ENCODE measurements at places on chromosomes 4 and X.

GRCh38 chr4:184335520-184335919 lies 117.8 kb upstream of the ENPP6 start:
- DNase-seq = no peak

- DNase-seq = no peak
Observed at GRCh38 chr4:107216379-107216778, 180.3 kb upstream of the DKK2 start.

- no peak for DNase-seq
Observed at GRCh38 chr4:16729336-16729735, 169.1 kb downstream of the LDB2 start.

DNA sequence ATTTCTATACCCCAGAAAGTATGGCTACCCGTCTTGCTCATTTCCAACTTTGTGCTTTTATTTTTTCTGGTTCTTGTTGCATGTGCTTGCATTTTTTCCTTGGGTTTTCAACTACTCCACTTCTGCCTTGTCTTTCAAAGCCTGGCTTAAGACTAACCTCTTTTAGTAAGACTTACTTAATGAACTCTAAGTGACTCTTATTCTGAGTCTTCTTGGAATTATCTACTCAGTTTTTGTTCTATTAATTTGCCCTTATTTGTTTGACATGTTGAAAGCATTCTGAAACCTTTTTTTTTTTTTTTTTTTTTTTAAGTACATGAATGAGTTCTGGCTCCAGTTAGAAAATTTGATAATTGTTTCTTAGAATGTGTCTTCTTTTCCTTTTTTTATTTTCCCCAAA lies 74.8 kb downstream of the SLIT2 start:
- DNase-seq = no peak

DNA sequence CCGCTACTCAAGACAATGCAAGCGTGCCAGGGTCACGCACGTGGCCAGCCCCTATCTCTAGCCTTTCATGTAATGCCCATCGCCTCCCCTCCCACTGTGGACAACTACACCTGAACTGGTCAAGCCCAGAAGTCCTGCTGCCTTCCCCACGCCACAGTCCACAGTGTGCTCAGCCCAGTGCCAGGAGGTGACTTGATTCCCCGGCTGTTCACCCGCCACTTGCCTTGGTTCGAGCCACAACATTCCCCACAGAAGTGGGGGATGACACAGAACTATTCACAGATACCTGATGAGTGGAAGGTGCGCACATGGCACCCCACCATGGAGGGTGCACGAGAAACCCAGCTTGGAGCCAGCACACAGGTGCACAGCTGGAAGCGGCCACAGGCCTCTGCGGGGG lies 6.8 kb downstream of the ARHGAP4 start:
- DNase-seq = no peak

DNA sequence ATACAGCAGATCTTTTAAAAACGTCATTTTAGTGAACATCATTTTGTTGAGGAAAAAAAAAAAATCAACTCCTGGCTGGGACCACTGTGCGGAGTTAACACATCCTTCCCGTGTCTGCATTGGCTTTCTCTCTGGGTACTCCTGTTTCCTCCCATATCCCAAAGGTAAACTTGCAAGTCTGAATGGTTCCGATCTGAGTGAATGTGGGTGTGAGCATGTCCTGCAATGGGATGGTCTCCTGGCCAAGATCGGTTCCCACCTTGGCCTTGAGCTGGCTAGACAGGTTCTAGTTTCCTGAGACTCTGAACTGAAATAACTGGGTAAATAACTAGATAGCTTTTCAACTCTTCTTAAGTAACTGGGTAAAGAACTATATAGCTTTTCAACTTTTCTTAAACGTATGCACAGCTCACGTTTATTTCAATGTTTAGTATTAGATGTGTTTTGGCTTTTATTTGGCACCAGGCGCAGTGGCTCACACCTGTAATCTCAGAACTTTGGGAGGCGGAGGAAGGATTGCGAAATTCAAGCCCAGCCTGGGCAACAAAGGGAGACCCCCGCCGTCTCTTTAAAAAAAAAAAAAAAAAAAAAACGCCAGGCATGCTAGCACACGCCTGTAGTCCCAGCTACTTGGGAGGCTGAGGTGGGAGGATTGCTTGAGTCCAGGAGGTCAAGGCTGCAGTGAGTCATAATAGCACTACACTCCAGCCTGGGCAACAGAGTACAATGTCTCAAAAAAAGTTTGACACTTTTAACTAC lies 14.0 kb downstream of the RBMX start:
- no peak for DNase-seq
